ENCODE measurements at places on chromosomes 16 and 17.

DNA sequence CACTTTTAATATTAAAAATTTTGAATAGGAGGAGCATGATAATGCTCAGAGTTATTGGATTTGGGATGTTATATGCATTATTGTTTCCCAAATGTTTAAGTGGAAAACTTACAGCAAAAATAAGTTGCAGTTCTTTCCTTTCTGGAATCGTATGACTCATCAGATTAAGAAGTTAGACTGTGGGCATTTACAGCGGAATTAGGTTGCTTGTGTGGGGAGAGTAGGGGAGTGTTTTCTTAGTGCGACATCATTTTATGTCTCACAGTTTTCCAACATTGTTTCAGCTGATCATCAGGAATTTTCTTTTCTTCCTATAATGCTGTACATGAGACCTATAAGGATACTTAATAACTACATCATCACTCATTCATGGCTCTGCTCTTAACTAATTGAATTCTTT is 1631.8 kb downstream of the CDH8 start:
- no peak for DNase-seq

DNA sequence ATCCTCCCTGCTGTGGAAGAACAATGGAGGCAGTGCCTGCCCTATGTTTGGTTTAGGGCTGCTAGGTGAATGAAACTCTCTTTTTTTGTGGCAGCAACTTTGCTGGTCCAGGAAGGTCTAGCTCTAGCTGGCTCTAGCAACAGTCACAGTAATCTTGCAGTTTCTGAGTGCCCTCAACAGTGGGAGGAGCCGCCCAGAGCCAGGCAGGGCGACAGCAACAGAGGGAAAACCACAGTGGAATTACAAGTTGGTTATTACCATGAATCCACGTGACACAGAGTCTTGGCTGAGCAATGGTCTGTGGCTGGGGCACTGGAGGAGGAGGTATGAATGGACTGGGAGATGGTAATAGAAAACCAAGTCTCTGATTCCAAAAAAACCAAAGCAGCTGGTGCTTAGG is 10.3 kb downstream of the HSPB9 start:
- no peak for DNase-seq

DNA sequence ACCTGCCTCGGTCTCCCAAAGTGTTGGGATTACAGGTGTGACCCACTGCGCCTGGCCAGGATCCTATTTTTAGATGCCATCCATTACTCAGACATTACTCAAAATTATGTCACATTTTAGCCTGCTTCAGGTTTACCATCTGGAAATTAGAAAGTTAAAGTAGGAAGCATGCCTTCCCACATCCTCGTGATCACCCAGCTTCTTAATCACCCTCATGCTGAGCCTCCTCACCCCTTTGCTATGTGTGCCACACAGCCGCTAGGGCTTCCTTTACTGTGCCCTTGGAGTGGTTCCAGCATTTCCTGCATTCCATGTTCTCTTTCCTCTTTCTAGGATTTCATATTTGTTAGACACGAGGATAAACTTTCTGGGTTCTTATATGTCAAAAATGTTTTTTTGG is 9.3 kb downstream of the ADORA2B start:
- no peak for DNase-seq

- DNase-seq, result no peak
Observed at GRCh38 chr17:9932491-9932890, 27.4 kb upstream of the RCVRN start.

GRCh38 chr16:4535627-4536108 is 2.9 kb downstream of the CDIP1 start:
- DNase-seq, result no peak

- DNase-seq, result no peak
Observed at GRCh38 chr17:80765241-80765961, 220.8 kb downstream of the RPTOR start.

GRCh38 chr16:24974859-24975258 is 40.3 kb downstream of the ARHGAP17 start:
- no peak for DNase-seq

DNA sequence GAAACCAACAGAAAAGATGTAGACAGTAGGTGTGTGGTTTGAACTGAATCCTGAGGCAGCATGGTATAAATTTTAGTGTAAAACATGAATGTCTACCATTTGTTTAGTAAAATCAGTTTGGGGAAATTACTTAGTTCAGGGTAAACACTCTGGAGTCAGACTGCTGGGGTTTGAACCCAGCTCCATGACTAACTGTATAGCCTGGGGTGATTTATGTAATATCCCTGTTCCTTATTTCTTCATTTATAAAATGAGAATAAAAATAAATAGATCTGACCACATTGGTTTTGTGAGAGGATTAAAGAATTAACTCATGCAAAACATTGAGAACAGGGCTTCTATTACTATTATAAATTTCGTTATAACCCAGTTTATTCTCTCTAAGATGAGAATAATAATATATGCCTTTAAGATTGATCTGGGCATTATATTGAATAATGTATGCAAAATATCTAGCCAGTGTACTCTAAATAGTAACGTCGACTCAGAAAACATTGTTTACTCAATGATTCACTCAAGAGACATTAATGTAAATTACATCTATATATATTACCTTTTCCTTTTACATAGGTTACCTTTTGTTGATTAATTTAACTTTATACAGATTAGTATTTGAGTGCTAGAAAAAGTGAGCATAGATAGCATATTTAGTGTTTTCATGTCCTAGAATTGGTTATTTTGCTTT is 120.6 kb upstream of the KCNJ16 start:
- no peak for DNase-seq

DNA sequence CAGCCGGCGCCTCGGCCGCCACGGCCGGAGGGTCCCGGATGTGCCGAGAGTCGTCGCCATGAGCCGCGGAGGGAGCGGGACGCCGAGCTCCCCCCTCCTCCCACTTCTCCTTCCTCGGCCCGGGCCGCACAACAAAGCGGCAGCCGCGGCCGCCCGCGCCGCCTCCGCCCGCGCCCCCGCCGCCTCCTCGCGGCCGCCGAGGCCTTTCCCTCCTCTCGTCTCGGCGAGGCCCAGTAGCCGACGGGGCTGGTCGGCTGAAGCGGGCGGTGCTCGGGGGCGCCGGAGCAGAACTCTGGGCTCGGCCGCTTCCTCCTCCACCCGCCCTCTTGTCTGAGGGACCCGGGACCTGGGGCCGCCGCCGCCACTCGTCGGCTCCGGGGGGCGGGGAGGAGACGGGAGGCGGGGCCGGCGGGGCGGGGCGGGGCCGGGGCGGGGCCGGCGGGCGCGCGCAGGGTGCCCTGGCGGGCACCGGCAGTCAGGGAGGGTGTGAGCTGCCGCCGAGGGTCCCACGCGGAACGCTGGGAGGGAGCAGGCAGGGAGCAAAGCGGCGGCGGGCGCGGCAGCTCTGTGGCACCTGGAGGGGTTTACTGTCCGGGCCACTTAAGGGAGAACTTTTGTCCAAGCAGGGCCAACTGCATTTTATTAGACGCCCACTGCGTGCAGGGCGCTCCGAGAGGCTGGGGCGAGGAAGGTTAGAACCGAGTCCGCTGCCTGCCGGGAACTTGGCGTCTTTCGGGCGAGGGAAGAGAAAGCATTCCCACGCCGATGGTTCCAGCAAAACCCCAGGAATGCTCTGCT is at the start of gene SMURF2:
TSS of gene SMURF2 (minus strand) at position 332 of the 798 bp plus-strand sequence. CDS start 427 bp downstream, outside the sequence.
- DNase-seq, result peak; percentile 72

DNA sequence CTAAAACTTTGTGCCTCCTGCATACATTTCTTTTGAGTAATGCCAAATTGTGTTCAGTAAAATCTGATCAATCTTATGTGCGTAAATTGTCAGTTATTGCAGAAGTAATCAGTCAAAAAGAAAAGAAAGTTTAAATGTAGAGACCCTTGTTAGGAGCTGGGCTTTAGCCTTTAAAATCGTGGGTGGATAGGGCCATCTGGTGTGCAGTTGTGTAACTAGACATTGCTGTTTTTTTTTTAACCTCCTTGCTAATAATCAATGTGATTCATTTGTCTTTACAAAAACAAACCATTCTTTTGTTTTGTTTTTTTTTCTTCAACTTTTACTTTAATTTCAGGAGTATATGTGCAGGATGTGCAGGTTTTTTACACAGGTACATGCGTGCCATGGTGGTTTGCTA is 5.3 kb upstream of the WWOX start:
- no peak for DNase-seq

GRCh38 chr17:17403899-17404576 is 72.8 kb upstream of the MED9 start:
- DNase-seq, result peak; percentile 54

DNA sequence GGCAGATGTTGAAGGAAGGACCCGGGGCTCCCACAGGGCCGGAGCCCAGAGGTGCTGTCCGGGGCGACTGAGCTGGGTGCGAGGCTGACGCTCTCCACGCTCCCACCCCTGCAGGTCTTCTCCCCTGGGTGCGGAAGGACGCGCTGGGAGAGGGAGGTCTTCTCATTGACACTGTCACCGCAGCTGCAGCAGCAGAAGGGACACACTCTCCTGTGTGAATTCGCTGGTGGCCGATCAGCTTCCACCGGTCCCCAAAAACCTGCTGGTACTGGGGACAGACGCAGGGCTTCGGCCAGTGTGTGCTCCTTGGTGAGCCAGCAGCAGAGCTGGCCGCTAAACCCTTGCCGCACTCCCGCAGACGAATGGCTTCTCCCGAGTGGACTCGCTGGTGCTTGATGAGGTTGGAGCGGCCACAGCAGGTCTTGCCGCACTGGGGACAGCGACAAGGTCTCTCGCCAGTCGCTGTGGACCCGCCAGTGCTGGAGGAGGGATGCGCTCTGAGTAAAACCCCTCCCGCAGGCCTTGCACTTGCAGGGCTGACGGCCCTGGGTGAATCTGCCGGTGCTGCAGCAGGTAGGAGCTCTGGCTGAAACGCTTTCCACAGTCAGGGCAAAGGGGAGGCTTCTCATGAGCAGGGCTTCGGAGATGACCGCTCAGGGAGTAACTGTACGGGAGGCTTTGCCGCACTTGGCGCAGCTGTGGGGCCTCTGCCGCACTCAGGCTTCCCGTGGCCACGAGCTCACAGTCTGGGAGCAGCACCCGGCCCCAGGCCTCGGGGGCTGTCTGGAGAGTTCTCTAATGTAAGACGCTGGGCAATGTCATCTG is 6.2 kb downstream of the ZNF843 start:
- no peak for DNase-seq

- no peak for DNase-seq
Observed at GRCh38 chr17:38418693-38419507, 9.4 kb upstream of the ARHGAP23 start.

- DNase-seq, result peak; percentile 56
Observed at GRCh38 chr16:17194190-17194780, 276.5 kb downstream of the XYLT1 start.

- no peak for DNase-seq
Observed at GRCh38 chr17:78255029-78255656, 23.7 kb downstream of the TMEM235 start.

GRCh38 chr17:8580952-8581658 is 49.4 kb downstream of the MYH10 start:
- DNase-seq, result no peak

DNA sequence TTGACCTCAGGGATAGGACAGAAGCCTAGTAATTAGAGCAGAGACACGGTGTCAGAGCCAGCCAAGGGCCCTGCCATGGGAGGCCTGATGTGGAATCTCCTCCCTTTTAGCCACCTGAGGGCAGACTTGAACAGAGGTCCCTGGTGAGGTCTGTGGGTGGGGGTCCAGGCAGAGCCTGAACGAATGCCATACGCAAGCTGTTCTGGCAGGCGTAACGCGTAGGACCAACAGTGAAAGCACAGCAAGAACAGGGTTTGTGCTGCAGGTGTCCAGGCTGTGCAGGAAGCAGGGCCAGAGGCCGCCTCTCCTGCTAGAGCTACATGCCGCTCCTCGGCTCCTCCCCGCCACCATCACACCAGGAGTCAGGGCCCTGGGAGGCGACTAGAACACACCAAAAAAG is 81.9 kb upstream of the TBX2 start:
- DNase-seq, result no peak
